ENCODE measurements at places on chromosomes 7 and 10.

DNA sequence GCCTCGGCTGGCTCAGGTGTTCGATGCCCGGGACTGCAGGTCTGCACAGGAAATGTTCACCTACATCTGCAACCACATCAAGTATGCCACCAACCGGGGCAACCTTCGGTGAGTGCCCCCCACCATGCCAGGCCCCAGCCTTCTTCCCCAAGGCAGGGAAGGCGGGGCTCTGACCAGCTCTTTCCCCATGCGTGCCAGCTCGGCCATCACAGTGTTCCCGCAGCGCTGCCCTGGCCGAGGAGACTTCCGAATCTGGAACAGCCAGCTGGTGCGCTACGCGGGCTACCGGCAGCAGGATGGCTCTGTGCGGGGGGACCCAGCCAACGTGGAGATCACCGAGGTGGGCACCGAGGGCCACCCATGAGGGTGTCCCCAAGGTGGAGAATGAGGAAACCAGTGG is 7.5 kb downstream of the NOS3 start:
- DNase-seq, result no peak

DNA sequence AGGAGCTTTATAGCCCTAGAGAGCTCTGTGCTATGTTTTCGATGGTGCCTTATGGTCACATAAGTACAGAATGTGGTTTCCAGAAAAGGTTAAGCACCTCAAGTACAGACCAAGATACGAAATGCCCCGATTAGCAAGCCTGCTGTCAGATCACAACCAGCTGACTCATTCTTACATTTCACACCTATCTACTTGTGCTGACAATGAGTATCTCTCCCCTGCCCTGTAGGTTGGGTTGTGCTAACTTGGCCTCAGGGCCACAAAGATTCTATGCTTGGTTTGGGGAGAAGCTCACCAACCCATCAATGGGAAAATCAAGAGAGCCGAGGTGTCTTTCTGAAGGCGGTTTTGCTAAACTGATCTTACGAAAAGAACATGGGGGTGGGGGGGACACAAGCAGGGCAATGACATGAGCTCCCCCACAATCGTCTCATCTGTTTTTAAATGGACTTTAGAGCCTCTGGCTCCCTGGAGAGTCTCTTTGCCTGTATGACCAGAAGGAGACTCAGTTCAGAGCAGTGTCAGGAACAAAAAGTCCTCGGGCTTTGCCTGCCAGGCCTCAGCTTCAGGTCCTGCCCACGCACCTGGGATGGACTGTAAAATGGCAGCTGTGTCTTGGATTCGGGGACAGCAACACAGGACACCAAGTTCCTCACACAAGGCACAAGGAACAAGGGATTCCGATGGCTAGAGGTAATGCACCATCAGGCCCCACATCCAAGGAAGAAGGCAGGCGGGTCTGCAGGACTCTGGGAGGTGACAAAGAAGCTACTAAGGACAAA is 55.1 kb downstream of the FAM53B start:
- DNase-seq, result no peak

DNA sequence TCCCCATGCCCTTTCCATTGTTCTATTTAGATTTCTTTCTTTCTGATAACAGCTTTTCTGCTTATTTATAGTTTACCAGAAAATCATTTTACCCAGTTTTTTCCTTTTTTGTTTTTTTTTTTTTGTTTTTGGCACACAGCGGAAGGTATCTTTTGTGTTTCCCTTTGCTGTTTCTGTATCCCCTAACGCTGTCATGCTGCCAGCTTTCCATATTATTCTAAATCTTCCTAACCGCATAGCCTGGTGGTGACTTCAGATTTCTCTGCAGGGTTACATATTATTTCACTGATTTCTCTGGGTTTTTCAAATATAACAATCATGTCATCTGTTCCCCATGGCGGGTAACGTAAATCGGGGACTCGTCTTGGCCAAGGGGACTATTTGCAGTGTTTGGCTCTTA is 4.0 kb upstream of the SLC29A4 start:
- no peak for DNase-seq

DNA sequence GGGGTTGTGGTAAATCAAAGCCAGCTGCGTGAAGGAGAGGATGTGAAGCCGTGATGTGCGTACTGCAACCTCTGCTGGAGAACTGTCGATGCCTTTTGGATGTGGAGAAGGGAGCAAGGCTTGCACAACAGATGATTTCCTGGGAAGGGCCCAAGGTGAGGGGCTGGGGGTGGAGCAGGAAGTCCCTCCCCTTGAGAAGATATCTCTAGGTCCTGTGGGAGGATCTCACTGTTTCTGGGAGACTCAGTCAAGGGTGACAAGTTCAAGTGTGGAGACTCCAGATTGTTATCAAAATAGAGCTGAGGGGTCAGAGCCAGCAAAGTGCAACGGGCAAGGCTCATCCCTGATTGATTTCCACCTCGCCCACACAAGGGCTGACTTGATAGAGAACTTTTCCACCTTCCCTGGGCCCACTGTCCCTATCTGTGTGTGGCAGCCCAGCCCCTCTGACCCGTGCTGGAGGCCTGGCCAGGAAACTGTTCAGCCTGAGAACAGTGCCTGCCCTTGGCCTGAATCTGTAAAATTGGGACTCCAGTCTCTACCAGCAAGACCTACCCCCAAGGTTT is 55.0 kb downstream of the COL13A1 start:
- no peak for DNase-seq

DNA sequence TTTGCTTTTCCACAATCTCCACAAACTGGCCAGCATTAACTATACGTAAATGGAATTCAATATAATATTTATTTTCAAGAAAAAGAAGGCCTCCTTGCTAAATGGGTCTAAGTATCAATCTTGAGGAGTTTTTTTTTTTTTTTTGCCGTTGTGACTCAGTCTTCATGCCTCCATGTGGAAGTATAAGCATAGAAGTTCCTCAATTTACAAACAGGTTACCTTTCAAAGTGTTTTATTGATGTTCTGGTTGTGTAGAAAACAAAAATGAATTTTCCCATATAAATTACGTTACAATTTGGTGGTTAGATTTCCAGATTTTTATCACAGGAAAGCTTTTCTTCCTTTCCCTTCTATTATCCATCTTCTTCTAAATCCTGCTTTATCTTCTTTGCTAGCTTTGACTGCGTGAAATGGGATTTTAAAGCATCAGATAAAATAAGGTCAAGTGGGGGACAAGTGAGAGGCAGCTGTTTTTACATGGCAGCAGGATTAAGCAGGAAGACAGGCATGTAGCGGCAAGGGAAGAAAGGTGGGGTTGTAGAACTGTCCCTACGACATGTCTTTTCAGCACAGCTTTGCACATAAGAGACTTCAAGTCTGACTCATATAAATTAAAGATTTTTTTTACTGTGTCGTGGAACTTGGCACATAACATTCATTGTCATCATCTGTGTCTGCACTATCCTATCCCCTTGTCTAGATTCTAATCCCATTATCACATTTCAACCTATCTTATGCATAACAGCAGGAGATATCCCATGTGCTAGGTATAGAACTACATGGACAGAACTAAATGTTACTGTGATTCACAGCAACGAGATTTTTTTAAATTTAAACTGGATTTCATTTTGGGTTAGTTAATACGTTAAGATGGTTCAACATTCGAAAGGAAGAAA is 135.3 kb upstream of the FAM3C start:
- DNase-seq, result peak; percentile 51

DNA sequence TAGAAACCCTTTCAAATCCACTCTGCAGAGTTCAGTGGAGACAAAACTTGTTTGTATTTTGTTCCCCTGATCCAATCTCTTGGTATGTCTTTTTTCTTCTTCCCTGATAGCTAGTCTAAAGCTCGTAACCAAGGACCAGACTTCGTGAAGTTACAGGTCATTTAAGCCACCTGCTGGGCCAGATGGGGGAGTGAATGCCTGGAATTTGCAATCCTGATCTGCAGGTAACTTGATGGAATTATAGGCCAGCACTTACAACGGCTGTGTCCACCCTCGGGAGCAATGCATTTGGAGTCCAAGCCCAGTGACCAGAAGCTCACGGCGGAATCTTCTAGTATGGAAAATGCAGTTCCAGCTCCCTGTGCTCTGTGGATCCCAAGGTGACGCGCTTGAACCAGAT is 566.9 kb downstream of the TCERG1L start:
- no peak for DNase-seq

- no peak for DNase-seq
Measured at GRCh38 chr7:2855386-2855785, 11.3 kb upstream of the GNA12 start.

- no peak for DNase-seq
Measured at GRCh38 chr10:87882555-87883294, 19.3 kb downstream of the PTEN start.

DNA sequence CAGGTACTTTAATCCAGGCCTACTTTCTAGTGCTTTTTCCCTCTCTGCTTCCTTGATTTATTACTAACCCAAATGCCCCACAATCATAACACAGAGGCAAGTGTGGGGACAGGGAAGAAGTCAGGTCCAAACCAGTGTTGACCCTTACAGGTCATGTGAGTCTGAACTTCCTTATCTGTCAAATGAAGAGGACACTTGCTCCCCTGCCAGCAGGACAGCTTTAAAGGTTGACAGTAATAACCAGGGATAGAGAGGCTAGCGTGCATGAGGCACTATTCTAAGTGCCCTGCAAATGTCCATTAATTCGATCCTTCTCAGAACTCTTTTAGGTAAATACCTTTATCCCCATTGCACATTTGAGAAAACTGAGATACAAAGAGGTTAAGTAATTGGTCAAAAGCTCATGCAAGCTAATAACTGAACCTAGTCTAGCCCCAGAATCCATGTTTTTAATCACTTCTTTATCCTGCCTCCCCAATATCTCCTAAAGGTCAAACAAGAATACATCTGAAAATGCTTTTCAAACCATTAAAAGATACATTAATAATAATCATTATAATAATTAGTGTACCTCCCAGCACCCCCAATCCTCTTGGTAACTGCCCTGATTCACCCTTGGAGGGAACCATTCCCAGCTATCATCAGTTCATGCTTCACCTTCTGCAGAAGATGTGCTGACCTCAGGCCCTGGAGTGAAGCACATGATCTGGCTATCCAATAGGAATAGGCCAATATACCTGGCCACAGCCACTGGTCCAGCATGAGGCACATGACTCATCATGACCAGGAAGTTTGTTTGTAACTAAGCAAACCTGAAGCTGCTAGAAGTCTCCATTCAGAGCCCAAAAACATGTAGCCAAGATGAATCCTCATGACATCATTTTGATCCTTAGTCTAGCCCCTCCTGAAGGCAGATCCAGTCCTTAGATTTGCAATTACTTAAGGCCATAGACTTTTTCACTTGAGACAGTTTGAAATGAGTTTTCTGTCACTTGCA is 40.7 kb downstream of the SGMS1 start:
- no peak for DNase-seq

- no peak for DNase-seq
Measured at GRCh38 chr10:90605506-90605905, 252.3 kb downstream of the HTR7 start.

DNA sequence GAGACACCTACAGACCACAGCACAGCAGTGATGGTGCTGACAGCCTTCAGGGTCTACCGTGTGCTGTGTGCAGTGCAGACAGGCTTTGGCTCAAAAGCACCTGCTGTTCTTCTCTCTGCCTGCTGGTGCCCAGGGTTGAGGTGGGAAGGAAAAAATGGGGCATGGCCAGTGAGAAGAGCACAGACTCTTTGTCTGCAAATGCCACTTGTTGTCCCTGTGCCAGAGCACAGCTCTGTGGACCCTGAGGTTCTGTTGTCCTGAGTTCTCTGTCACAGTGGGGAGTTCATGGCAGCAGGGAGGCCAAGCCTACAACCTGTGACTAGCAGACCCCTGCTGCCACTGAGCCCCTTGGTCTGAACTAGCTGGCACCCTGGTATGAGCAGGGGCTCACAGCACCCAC is 376.7 kb downstream of the GLRX3 start:
- no peak for DNase-seq

- DNase-seq, result no peak
Measured at GRCh38 chr10:86139066-86139657, 227.4 kb downstream of the GRID1 start.

DNA sequence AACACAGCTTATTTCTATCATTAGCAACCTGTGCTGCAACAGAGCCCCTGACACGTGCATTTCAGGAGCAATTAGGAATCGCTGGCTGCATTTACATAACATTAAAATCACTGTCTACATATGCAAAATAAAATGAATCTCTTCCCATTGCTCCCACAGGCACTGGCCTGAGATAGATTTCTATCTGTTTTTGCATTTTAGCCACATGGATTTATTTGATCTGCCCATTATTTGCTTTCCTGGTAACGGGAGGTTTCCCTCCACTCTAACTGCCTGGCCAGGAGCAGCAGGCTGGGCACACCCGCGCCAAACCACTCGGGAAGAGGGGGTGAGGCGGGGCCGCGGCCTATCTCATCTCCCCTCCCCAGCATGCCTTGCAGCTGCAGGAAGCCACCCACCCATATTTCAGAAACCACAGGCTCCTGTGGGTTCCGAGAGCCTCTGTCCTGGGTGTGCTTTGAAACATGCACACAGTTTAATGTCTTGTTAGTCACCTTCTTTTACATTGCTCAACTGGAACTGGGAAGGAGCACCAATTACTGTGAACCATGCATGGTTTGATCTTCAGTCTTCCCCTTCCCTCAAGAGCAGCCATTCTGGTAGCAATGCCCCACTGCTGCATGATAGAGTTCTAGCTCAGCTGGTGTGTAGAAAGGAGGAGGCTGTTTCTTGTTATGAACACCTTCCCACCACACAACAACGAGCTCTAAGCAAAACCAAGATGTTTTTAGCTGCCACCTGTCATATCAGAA is 37.7 kb upstream of the IKZF1 start:
- no peak for DNase-seq

GRCh38 chr7:121484089-121484763 is 88.1 kb upstream of the FAM3C start:
- DNase-seq, result no peak

GRCh38 chr7:2759736-2760097 is 71.7 kb downstream of the AMZ1 start:
- DNase-seq, result no peak

GRCh38 chr10:52616395-52616764 is 156.2 kb downstream of the MBL2 start:
- no peak for DNase-seq

DNA sequence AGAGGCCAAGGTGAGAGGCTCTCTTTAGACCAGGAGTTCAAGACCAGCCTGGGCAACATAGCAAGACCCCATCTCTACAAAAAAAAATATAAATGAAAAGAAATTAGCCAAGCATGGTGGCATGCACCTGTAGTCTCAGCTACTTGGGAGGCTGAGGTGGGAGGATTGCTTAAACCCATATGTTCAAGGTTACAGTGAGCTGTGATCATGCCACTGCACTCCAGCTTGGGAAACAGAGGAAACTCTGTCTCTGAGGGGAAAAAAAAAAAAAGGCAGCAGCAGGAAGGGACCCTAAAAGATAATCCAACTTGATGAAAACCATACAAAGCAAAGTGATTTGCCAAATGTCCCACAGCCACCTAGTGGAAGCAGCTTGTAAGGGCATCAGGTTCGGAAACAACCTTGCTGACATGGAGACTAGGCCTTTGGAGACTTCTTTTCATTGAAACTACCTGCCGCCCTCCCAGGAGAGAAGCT is 15.6 kb upstream of the PBLD start:
- no peak for DNase-seq

DNA sequence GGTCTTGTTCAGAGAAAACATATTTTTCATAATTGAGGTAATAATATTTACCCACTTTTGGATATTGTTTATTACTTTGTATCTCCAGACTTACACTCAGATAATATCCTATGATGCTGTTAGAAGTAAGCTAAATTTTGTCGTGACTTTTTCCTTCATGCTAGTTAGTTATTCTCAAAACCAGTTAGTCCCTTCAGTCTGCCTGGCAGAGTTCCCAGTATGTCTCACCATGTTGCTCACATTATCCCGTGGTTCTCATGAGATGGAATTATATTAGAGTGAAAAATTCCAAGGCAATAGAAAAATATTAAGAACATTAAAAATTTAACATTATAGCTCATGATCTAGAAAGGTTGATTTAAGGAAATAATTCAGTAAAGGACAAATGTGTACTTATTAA is 81.5 kb upstream of the SMIM30 start:
- DNase-seq, result no peak

Data from DMS 273 treated with DMSO at 0.1 percent for 48 hours (cell line).